ENCODE measurements at places on chromosomes 13 and 19.

DNA sequence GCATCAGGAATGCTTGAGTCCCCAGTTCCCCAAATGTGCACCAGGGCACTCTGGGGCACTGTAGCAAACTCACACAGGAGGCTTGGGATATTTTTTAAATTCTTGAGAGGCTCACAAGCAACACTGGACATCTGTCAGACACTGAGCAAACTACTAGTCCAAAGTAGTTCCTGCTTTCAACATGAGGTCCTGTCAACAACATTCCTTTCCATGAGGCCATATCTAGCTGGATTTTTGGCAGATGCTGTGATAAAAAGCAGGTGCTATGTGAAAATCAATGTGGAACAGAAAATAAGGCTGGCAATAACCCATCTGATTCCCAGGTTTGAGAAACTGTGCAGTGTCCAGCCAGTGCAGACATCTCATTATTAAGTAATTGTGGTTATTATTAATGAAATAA is 50.5 kb downstream of the STARD13 start:
- DNase-seq, result no peak

DNA sequence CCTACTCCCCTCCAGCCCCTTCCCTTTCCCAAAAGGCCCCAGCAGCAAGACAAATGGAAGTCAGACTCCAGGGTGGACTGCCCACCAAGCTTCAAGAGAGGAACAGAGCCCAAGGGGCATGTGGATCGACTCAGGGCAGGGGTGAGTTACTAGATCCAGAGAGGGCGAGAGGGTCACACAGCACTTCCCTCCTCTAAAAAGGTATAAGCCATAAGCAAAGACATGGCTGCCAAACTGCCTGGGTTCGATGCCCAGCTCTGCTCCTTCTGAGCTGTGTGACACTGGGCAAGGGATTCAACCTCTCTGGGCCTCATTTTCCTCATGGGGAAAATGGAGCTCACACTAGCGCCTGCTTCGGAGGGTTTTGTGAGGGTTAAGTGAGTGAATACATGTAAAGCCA is 3.8 kb downstream of the PPP1R14A start:
- DNase-seq, result no peak

GRCh38 chr19:45306518-45307027 is 16.1 kb downstream of the CKM start:
- no peak for DNase-seq

GRCh38 chr19:6847828-6848200 is 39.6 kb upstream of the ADGRE1 start:
- no peak for DNase-seq

DNA sequence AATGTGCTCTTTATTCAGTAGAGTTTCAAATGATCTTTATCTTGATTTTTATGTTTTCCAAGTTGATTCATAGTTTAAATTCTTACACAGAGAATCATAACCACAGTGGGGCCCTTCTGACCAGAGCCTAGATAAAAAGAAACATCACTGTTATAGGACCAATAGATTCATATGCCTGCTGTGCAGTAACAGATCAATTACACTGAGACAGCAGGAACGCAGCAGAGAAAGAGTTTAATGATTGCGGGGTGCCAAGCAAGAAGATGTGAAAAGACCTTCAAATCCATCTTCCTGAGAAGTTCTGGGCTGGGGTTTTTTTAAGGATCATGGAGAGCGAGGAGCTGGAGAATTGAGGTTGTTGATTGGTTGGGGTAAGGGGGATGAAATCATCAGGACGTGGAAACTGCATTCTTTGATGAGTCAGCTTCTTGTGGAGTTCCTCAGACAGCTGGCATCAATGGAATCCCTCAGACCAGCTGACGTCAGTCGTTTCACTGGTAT is 346.6 kb downstream of the TBC1D4 start:
- DNase-seq, result no peak

DNA sequence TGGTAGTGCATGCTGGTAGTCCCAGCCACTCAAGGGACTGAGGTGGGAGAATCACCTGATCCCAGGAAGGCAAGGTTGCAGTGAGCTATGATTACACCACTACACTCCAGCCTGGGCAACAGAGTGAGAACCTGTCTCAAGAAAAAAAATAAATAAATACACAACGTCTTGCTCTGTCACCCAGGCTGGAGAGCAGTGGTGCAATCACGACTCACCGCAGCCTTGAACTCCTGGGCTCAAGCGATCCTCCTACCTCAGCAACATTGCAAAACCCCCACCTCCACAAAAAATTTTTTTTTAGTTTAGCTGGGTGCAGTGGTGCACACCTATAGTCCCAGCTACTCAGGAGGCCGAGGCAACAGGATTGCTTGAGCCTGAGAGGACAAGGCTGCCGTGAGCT is 8.8 kb downstream of the TPM4 start:
- DNase-seq, result no peak

GRCh38 chr19:17135001-17135853 is 59.6 kb downstream of the MYO9B start:
- DNase-seq, result peak; percentile 21

DNA sequence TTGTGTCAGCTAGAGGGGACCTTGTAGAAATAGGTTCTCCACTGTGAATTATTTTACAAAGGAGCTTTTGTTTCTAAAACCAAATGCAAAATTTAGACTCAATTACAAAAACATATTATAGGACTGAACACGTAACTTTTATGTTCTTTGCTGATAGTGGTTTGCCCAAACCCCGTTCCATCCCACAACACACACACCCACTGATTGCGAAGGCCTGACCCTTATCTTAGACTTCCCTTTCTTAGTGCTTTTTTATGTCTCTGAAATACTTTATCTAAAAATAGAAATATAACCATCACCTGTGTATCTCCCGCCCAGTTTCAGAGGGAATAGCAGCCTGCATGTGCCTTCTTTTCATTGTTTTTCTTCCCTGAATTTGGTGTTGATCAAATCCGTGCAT is 13.0 kb downstream of the CCNA1 start:
- no peak for DNase-seq
